ENCODE measurements at places on chromosomes 7 and 10. TPM values are rescaled to one million over a fixed set of nuclear protein-coding genes. Genes with fewer than 3 reads are reported as not detected.
A peak's percentile ranks its signal among the peaks of the same experiment; 100 is the strongest.

Gene SFTPA1
- total RNA-seq = not detected

Gene GRID1
- 5.2 TPM for total RNA-seq

Gene IKZF1
- total RNA-seq = not detected

Gene RPEL1
- total RNA-seq = 0.17 TPM

Gene NEUROG3
- not detected for total RNA-seq

Gene RNF32
- not detected for total RNA-seq

Gene SFMBT2
- 0.57 TPM for total RNA-seq

Gene ODAD2
- total RNA-seq = 53.3 TPM

DNA sequence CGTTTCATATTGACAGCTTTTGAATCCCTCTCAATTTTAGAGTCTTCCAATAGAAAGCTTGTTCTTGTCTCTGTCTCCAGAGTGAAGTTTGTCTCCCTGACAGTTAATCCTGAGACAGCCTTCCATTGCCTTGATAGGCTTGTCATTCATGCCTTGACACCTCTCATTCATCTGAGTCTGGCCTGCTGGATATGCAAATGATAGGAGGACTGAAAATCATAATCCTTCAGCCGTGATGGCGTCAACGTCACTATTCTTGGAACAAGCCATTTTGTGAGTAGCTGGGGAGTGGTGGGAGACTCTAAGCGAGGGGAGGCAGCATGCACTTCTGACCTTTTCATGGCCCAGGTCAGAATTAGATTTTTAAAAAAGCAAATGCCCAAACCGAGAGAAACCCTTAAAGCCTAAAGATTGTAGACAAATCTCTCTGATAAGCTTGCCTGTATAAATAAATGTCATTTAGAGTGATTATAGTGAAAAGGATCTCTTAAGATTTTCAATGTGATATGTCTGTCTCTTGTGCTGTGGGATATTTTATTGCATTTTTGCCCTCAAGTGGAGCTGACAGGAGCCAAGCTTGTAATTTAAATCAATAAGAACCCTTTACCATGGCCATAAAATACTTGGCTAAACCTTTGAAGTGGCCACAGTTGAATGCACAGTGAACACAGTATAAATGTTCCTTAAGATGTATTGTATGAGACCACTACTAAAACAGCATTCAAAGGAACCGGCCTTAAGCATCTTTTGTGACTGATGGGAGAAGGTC is 148.8 kb downstream of the SNX10 start:
- no peak for DNase-seq

- DNase-seq = no peak
Observed at GRCh38 chr10:69468751-69469089, 17.5 kb downstream of the TSPAN15 start.

DNA sequence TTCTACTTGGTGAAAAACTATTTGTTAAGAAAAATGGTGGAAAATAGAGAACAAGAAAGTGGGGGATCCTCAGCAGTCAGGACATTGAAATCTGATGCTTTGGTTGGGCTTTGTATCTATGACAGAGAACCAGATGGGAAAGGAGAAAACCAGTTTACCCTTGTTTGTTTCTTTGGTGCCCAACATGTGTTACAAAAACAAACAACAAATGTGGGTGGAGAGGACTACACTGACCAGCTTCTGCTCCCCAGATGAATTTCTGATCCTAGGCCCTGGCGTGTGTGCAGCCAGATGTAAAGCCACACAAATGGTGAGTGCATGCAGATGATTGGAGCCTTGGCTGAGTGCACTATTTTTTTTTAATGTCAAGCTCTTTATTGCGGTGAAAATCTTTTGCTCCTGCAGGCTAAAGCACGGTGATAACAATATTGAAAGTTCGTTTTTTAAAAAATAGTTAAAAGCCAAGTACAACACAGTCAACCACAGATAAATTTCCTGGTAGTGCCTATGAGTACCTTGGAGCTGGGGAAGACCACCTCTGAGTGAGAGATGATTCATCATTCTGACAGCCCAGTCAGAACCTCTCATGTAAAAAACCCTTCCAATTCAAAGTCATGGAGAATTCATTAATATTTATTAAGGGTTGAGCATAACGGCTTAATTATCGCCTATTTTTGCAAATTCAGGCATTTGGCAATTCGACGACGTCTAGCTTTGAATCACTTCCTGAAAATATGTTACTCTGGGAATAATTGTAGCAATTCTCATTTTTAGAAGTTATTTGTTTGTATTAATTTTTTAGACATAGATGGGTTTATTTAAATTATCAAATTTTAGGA is 163.7 kb downstream of the AGMO start:
- DNase-seq = no peak

- DNase-seq = peak; percentile 49
Observed at GRCh38 chr10:102347236-102347828, 48.2 kb upstream of the NFKB2 start.

DNA sequence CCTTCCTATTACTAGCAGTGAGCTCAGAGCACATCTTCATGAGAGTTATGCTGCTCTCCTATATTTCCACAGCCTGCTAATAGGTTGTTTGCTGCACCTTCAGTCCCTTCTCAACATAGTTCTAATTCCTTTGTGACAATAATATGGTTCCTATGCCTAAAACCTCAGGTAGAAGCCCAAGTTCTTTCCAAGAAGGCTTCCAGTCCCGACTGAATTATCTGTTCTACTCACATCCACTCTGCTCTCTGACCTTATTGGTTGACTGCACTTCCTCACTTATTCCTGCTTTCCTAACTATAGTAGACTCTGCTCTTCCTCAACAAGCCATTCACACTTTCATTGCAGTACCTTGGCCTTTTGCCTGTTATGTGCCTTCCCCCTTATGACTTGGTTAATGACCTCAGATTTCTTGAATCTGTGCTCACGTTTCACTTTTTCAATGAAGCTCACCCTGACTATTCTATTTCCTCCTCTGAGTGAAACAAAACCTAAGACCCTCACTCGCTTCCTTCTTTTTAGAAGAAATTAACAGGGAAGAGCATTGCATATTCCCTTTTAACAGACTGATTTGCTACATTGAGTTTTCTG is 132.7 kb downstream of the MDFIC start:
- DNase-seq = no peak

DNA sequence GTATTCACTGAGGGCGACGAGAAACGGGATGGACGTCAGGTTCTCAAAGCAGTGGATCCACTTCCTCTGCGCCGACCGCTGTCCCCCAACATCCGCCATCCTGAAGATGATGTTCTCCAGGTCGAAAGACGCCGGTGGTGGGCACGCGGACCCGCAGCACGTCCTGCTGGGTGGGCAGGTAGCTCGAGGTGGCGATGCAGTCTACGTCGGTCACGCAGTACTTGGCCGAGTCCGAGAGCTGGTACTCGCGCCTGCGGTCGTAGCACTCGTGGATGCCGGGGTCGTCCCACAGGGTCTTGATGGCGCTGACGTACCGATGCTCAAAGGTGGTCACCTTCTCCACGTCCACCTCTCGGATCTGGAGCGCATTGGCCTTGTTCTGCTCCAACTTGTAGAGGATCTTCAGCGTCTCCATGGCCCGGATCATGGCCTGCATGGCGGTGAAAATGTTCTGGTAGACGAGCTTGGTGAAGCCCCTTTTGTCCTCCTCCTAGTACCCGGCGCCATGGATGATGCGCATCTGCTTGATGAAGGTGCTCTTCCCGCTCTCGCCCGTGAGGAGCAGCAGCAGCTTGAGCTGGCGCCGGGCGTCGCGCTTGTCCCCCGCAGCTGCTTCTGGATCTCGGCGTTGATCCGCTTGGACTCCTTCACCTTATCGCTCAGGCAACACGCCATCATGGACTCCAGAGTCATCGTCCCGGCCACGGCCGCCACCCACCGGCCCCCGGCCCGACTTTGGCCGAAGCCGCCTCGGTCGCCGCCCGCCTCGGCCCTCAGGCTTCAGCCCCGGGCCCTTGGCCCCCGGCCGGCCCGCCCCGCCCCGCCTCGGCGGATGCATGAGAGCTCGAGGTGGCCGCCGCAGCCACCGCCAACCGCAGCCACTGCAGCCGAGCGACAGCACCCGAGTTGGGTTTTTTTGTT is 122.9 kb upstream of the KCTD7 start:
- no peak for DNase-seq

- DNase-seq = no peak
Observed at GRCh38 chr7:6074612-6075380, 43.6 kb downstream of the ANKRD61 start.

DNA sequence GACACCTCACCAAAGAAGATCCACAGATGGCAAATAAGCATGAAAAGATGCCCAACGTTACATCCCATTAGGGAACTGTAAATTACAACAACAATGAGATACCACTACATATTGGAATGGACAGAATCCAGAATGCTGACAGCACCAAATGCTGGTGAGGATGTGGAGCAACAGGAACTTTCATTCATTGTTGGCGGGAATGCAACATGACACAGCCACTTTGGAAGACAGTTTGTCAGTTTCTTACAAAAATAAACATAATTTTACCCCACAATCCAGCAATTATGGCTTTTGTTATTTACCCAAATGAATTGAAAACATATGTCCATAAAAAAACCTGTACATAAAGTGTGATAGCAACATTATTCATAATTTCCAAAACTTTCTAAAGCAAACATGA is 176.8 kb downstream of the C7orf25 start:
- DNase-seq = peak; percentile 31

DNA sequence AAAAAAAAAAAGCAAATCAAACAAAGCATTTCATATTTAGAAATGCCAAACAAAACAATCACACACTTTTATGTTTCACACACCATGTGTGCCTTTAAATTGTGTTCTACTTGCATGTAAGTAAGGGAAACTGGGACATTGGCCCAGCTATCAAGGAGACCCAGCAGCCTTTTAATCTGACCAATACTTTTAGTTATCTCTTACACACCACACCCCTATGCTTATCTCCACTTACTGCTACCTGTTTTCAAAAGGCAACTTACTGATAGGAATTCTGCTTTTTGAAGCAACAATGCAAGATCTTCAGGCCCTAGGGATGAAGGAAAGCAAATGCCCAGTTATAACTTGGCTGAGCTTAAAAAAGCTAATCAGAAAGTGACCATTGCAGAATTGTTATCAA is 1244.8 kb upstream of the SORCS1 start:
- no peak for DNase-seq

DNA sequence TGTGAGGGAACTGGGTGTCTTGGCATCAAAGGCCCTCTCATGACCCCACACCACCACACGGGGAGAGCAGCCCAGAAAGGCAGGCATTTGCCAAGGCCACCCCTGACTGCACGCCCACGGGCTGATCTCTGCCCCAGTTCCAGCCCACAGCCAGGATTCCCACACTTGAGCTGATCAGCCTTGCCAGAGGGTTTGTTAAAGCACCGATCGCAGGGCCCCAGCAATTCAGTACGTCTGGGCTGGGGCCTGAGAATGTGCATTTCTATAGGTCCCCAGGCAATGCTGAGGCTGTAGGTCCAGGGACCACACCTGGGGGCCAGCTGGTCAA is 103.9 kb downstream of the TNS3 start:
- no peak for DNase-seq

GRCh38 chr7:111108000-111108399 is 17.1 kb downstream of the LRRN3 start:
- no peak for DNase-seq

DNA sequence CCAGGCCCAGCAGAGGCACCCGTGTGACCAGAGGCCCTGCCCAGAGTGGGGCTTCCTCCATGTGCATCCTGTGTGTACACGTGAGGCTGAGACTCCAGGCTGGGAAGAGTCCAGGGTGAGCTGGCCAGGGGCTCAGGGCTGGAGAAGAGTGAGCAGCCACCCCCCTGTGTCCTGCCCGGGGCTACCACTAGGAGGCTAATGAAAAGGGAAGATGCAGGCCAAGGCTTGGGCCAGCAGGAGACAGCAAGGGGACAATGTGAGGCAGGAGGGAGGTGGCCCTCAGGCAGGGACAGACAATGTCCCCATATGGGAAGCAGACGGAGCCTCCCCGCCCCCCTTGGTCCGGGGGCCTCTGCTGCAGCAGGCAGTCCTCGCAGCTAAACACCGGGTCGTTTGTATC is 102.0 kb downstream of the HIF1AN start:
- peak; percentile 16 for DNase-seq

- no peak for DNase-seq
Observed at GRCh38 chr10:22701132-22701826, 13.1 kb downstream of the PIP4K2A start.

DNA sequence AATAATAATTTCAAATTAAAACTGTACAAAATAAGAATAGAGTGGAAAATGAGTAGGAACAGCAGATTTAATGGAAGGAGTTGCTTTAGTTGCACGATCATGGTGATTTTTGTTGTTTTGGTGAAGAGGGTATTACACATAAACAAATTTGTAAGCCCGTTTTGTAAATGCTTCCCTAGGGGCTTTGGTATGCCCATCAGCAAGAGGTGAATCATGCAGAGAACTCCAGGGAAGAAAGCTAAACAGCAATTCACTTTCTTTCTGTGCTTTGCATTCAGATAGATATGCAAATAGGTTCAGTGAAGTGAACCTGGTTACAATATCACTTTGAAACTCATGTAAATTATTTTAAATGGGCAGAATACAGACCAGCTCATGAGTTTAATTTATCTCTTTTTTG is 422.2 kb upstream of the MTPN start:
- DNase-seq = no peak

DNA sequence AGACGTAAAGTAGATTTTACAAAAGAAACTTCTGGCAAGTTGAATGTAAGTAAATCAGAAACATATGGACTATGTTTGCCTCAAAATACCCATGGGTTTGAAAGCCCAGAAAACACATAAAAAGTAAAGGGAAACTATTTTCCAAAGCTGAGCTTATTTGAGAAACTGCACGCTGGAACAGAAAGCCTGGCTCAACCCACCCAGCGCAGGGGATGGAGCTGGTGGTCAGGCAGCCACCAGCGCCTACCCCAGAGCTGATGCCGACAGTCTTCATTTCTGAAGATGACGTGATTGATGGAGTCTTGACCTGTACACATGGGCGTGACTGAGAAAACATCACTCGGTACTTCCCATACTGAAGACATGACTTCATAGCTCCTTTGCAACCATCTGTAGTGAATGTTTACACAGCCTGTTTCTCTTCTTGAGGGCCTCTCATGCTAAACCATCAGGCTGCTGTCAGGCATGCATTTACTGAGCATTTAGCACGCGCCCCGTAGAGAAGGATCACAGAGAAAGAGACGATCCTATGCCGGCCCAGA is 232.6 kb upstream of the AUTS2 start:
- peak; percentile 35 for DNase-seq
